ENCODE measurements at places on chromosomes 3 and 15.

- no peak for DNase-seq
Measured at GRCh38 chr3:185341616-185342458, 21.1 kb upstream of the MAP3K13 start.

DNA sequence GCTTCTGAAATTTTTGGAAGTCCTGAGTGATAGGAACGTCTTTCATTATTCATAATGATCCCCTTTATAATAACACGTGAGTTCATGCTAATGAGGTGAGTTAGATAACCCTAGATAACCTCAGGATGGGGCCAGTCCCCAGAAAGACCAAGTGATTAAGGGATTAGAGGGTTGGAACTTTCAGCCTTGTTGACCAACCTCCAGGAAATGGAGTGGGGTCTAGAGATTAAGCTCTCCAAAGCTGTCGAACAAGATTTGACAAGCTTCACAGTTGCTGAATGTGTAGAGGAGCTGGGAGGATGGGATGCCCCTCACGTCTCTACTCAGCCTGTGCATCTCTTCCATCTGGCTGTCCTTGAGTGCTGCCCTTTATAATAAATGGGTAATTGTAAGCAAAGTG, 107.1 kb downstream of the ZMAT3 start:
- DNase-seq: no peak

- DNase-seq: no peak
Measured at GRCh38 chr3:173823911-173824460, 426.4 kb downstream of the NLGN1 start.

GRCh38 chr15:96896766-96897165, 566.3 kb downstream of the NR2F2 start:
- no peak for DNase-seq

- DNase-seq: no peak
Measured at GRCh38 chr15:61070111-61070901, 158.8 kb downstream of the RORA start.

DNA sequence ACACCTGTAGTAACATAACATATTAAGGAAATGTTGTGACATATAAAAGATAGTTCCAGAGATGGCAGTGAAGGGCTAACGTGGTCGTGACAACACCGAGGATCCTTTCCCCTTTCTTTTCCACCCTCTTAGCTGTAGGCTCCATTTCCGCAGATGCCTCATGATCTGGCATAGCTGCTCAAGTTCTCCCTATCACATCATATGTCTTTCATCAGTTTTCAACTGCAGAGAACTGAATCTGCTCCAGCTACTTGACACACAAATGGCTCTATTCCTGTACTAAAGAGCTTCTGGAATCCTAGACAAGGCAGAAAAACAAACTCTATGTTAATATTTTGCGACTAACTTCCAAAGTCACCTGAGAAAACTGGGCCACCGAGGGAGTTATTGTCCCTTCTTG, 275.0 kb upstream of the SLCO3A1 start:
- no peak for DNase-seq

GRCh38 chr3:9452417-9452816, 55.0 kb downstream of the SETD5 start:
- no peak for DNase-seq

- DNase-seq: no peak
Measured at GRCh38 chr3:140219291-140219690, 284.3 kb downstream of the CLSTN2 start.

DNA sequence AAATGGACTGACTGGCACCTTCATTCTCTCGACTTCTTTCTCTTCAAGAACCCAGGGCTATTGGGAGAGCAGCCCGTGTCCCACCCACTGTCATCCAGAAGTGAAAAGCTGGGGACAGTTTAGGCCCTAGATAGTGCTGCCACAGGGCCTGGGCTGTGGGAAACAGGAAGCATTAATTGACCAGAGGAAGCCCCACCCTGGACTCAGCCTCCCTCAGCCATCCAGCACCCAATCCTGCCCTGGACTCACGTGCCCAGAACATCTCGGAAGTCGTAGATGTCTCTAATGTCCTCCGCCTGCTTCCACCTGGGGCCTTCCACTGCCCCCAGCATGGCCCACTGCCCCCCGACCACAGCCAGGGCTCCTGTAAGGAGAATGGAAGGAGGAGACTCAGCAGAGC, 2.3 kb downstream of the CAMK1 start:
- no peak for DNase-seq

- no peak for DNase-seq
Measured at GRCh38 chr15:62440362-62441105, 275.4 kb upstream of the C2CD4B start.

DNA sequence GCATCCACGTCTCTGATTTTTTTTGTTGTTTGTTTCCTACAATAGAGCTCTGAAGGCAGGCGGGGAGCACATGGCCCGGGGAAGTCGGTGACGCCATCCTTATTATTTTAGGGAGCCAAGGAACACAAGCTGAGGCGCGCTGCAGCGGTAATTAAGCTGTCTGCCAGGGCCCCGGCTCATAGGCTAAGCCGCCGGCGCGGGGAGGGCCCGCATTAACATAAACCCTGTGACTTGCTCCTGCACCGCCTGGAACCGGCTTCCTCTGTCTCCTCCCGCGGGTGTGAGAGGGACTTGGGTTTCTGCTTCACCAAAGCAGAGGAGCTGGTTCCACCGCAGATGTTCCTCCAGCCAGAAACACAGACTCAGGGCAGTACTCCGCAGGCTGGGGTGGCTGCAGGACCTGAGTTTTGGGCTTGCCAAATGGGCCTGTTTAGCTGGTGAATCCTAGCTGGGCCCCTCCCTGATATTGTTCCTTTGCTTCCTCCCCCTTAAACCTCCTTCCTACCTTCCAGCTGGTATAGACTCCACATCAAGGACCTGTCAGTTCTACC, 25.3 kb downstream of the ANP32A start:
- peak; percentile 36 for DNase-seq

GRCh38 chr15:63872759-63873510, 39.2 kb upstream of the HERC1 start:
- DNase-seq: no peak

DNA sequence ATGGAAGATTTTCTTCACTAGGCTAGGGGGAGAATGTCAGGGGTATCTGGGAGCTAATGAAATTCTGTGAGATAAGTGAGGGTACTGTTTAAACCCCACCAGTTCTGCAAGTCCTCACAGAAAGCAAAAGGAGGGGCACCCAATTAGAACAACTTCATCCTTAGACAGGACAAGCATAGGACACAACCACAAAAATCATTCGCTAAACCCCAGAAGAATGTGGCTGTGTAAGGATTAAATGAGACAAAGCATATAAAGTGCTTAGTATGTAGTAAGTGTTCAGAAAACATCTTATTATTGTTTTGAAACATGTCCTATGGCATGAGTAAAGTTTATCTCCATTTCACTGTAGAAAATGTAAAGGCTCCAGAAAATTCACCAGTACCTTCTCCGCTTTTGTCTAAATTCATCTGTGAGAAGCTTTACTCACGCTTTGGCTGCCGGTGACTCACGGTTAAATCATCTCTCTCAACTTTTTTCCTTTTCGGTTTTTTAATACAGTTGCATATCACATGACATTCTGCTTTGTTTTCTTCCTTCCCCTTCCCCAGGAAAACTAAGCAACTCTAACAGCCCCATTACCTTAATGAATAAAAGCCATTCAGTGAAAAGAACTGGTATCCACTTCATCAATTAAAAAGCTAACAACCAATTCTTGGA, 1.7 kb downstream of the CLRN1 start:
- DNase-seq: no peak

GRCh38 chr15:93466380-93466779, 377.4 kb upstream of the RGMA start:
- DNase-seq: no peak

GRCh38 chr15:87743562-87743961, 513.0 kb downstream of the NTRK3 start:
- no peak for DNase-seq

DNA sequence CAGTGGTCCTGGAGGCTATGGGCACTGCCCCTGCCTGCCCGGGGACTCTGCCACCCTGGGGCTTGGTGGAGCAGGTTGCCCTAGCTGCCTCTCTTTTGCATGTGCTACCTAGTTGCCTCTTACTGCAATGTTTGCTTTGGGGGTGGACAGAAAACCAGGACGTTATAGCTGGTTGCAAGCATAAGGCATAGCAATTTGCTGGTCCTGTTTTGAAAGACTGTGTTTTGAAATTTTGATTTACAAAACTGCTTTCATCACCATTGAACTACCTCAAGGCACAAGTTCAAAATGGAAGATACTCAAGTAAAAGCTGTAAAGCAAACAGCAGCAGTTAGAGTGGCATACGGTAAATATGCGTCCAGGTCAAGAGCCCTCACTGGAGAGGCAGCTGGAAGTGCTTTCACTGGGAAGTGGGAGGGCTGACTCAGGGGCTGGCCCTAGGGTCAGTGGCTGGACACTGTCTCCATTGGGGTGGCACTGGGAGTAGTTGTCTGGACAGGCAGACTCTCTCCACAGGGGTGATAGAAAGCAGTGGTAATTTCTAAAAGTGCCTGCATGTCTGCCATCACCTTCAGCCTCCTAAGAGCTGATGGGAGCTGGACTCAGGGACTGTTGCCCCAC, 138.1 kb downstream of the CHDH start:
- DNase-seq: no peak
